ENCODE measurements at places on chromosomes 11 and 22. TPM values are rescaled to one million over a fixed set of nuclear protein-coding genes. Genes with fewer than 3 reads are reported as not detected.

Gene FXYD6
- 0.20 TPM for total RNA-seq

Gene OR52A1
- total RNA-seq, result not detected

Gene CCDC86
- 10.7 TPM for total RNA-seq

Gene GRAMD1B
- 5.9 TPM for total RNA-seq

Gene FOLR2
- total RNA-seq, result not detected

DNA sequence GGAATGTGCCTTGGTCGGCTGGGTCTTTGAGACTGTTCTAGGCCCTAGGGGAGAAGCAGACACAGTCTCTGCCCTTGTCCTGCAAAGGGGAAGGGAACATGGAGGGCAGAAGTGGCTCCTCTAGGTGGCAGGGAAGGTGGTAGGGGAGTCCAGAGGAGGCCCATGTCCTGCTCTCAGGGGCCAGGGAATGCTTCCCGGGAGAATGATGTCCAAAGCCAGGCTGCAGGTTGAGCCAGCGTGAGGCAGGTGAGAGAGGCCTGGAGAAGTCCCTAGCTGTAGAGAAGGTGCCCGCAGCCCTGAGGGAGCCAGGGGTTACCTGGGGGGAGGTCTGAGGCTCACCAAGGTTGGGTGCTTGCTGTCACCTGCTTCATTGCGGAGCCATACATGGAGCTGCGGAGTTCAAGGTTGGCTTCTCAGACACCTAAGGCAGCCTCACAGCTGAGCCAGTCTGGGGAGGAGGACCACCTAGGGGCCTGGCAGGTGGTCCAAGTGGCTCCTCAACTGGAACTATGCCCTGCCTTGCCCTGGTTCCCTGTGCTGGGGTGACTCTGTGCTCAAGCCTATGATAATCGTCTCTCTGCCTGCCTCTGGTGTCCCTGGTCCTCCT lies 46.1 kb downstream of the SMIM38 start:
- DNase-seq, result no peak

DNA sequence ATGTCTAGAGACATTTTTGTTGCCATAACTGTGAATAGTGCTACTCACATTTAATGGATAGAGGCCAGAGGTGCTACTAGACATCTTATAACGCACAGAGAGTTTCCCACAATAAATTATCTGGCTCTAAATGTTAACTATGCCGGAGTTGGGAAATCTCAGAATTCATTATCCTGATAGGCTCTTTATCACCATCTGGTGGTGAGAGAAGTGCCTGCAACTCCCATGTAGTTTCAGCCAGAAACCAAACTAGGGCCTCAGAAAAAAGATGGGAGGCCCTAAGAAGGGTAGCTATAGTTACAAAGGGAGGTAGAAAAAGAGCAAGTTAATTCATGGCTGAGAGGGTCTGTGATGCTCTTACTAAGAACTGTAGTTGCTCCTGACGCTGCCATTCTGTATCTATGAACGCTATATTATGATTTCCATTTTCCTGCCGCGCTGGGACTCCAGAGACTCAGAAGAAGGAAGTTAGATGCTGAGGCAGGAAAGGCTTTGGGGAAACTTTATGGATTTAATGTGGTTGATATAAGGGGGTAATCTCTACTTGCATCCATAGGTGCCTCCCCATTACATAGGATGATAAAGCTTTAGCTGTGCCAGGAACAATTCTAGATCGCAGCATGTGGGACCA lies 22.9 kb upstream of the MRPL17 start:
- peak; percentile 73 for DNase-seq

DNA sequence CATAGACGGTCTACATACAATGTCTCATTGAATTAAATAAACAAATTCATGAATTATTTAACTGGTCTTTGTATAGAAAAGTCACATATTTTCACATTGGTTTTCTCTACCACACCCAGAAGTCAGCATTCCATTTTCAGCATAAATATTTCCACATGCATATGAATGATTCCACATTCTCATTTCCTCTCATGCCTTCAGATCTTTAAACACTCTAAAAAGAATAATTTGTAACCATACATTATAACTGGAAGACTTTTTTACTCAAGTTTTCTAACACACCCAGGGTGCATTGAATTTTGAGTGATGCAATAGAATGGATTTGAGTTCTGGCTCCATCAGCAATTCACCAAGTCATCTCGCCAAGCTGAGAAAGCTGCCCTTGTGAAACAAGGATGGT lies 501.8 kb upstream of the TENM4 start:
- no peak for DNase-seq

- DNase-seq, result no peak
Measured at GRCh38 chr22:24103301-24103700, 78.0 kb upstream of the SUSD2 start.

- DNase-seq, result no peak
Measured at GRCh38 chr11:95222817-95223216, 8.2 kb downstream of the SESN3 start.

- no peak for DNase-seq
Measured at GRCh38 chr22:19873960-19874306, 19.3 kb upstream of the GNB1L start.

GRCh38 chr11:76642341-76642740 lies 28.2 kb downstream of the LRRC32 start:
- DNase-seq, result no peak

GRCh38 chr11:119262668-119263351 lies 54.1 kb downstream of the MCAM start:
- no peak for DNase-seq

DNA sequence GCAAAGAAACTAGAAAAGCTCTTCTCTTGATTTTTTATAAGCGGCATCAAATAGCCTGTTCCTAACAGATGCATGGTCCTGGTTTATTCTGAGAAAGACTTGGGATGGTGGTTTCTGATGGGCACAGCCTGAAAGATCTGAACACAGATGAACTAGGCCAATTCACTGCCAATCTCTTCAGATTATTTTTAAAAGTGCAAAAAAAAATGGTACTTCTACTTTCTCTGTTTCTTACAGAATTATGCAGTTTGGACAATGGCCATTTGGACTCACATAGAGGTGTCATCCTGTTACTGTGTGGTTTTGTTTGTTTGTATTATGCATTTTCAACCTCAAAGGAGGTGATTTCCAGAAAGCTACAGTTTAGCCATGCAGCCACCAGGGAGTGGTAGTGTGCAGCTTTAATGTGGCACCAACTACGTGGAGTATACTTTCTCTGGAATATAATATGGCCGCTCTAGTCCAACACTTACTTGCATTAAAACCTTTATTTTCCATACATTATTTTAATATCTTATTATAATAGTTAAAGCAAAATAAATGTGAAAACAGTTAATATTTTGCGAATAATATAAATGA lies 469.8 kb upstream of the KIRREL3 start:
- no peak for DNase-seq

GRCh38 chr11:131064373-131064991 lies 148.2 kb upstream of the SNX19 start:
- peak; percentile 5 for DNase-seq

Data from natural killer cell (primary cell).